ENCODE measurements at places on chromosomes 5 and 9.
A peak's percentile ranks its signal among the peaks of the same experiment; 100 is the strongest.

- no peak for DNase-seq
Observed at GRCh38 chr5:143874312-143874711, 62.4 kb downstream of the HMHB1 start.

DNA sequence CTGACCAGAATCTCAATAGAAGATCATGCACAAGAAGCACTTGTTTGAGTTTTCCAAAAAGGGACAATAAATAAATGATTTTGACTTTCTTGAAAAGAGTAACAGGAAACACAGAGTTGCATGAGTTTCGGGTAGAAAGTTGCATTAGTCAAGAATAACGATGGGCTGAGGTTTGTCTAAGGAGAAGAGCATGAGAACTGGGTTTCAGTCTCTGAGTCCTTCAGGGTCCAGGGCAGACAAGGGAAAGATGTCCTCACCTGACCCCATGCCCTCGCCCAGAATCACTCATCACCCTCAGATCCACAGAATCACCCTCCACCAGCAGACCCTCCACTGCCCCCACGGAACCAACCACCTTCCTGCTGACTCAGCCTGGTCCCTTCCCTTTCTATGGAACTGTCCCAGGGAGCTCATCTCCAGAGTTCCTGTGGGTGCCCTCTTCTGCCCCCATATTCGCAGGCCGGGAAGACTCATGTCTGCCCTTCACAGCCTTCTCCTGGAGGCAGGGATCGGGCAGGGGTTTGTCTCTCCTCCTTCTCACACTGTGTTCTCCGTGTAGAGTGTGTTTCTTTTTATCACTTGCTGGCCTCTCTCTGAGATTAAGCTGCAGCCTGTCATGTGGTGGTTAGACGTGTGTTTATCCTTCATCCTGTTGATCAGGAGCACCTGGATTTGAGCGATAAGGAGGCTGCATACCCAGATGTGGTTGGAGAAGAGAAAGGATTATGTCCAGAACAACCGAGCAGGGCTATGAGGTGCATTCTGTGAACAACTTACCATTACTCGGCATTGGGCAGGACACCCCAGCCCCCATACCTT, 442.6 kb downstream of the MAT2B start:
- DNase-seq, result no peak

DNA sequence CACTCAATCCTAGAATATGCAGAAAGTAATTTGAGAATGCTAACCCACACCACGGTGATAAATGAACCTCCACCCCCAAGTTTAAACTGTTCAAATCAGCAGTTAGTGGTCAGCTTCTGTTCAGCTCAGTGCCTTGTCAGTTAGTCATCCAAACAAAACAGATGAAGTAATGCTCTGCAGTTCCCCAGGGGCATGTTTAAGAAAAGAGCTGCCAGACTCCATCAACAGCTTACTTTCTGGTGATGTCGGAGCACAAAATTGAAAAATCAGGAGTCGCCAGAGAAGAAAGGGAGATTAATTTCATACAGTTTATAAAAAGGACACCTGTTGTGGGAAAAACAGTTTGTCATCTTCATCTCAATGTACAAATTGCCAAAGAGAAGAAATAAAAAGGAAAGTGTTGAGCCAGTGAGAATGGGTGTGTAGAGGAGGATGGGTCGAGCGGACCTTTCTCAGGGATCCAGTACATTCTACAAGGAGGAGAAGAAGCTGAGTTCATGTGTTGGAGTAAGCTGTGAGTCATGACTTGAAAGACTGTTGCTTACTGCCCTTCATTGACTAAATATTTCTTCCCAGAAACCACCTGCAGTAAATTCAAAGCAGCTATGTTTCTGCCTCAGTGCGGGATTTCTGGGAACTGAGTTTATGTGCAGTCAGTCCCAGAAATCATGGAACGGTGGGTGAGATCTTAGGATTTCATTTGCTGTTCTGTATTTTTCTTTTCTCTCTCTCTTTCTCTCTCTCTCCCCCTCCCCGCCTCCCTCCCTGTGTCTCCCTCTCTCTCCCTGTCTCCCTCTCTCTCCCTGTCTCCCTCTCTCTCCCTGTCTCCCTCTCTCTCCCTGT, 13.7 kb downstream of the TRIO start:
- DNase-seq, result peak; percentile 27

DNA sequence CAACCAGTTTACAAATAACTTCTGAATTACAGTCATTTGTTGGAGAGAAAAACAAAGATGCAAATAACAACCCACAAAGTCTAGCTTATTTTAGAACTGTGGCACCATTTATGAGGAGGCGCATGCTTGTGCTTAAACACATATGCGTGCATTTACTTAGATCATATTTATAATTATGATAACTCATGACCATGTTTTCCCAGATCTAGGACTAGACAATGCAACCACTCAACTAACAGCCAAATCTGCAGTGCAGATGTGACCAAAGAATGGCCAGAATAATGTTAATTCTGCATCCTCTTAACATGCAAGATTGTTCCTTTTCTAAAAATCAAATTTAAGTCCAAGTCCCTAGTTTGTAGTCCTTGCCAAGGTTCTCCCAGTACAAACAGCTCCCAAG, 167.3 kb upstream of the FST start:
- DNase-seq, result no peak

DNA sequence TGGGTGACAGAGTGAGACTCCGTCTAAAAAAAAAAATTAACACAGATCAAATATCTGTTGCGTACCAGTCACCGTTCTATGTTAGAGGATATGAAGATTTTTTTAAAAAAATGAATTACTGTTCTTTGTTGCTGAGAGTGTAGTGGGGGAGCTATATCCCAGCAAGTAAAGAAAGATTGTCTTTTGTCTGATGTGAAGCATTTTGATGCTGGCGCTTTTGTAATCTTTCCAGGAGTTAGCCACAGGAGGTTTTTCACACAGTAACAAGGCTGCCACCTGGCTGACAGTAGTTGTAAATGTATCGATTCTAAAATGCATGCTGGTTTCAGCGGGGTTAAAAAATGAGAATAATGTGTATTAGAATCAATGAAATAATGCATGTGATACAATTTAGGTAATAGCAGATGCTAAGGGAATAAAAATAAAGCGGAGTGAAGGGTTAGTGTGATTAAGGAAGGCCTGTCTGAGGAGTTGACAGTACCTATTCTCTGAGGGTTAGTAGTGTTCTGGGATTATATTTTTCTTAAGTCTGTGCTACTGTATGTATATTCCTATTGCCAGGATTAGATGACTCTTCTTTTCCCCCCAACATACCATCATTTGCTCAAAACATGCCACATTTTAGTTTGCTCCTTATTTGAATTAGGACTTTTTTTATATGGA, 3.4 kb downstream of the LMNB1 start:
- peak; percentile 56 for DNase-seq

GRCh38 chr5:159316519-159317383, 13.5 kb downstream of the IL12B start:
- DNase-seq, result no peak

- DNase-seq, result no peak
Observed at GRCh38 chr5:167937635-167937998, 353.8 kb upstream of the WWC1 start.

GRCh38 chr5:143707806-143708205, 104.2 kb upstream of the HMHB1 start:
- DNase-seq, result no peak

DNA sequence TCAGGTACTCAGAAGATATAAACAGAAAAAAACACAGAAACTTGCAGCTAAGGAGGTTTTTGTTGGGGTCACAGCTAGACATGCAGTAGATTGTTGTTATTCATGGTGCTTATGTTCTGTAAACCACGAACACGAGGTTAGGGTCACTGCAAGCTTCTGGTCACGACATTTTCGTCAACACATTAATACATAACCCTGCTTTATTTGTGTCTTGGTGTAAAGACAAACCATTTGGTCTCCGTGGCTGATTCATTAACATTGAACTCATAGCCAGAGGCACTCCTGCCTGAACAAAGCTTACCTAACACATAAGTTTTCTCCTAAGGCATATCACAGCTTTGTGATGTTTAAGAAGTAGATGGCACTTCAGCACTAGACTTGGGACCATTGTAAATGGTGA, 16.9 kb downstream of the TEK start:
- no peak for DNase-seq

- DNase-seq, result no peak
Observed at GRCh38 chr5:88390096-88390441, 121.4 kb upstream of the TMEM161B start.

DNA sequence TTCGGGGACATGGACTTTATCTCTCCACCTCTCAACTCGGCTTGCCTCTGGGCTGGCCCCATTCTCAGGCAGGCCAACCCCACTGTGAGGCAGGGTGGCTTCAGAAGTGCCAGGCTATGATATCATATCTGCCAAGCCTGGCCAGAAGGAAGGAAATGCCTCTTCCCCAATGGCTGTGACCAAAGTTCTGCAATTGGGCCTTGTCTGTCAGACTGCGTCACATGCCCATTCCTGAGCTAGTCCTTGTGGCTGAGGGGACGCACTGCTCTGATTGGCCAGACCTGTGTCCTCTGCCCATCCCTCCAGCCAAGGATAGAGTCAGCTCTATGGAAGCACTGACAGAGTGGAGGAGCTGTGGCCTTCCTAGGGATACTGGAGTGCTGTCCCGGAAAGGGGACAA, 11.9 kb downstream of the SMIM23 start:
- no peak for DNase-seq

- DNase-seq, result no peak
Observed at GRCh38 chr9:96500696-96501632, 51.0 kb downstream of the HABP4 start.

- no peak for DNase-seq
Observed at GRCh38 chr9:95029288-95029687, 288.2 kb downstream of the FANCC start.
